ENCODE measurements at places on chromosomes 16 and 17. TPM values are rescaled to one million over a fixed set of nuclear protein-coding genes. Genes with fewer than 3 reads are reported as not detected.

DNA sequence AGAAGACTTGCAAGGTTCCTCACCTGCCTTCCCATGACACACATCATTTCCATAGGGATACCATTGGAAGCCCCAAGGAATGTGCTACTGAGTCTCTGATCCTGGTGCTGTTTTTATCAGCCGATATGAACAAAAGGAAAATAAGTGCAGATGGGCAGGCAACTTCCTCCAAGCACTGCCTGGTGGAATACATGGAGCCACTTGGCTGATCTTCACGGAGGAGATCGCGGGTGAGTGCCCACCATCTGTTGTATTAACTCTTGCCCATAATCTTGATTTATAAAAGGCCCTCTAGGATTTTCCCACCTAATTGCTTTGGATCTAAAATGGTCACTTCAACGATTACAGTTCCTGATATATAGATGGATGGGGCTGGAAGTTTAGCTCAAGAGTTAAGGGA, 24.7 kb upstream of the CDRT15 start:
- DNase-seq = no peak

Gene METTL9
- 98.9 TPM for total RNA-seq

DNA sequence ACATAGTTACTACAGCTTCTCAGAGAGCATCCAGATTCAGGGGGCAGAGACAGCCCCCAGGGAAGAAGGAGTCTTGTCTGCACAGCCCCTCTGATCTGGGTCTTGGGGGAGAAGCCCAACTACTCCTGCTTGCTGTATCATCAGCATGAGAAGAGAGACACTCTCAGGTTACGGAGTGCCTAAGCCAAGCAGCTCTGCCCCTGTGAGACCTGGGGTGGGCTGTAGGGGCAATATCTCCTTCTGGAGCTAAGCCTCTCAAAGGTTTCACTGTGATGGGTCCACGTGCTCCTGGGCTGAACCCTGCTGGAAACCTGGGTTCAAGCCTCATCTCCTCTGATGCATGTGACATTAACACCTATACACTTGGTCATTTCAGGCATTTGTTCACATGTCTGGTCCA, 123.2 kb downstream of the CPPED1 start:
- no peak for DNase-seq

GRCh38 chr16:49366669-49367068, 6.9 kb upstream of the C16orf78 start:
- no peak for DNase-seq

Gene ZACN
- total RNA-seq = not detected

Gene ATAD5
- 3.1 TPM for total RNA-seq

DNA sequence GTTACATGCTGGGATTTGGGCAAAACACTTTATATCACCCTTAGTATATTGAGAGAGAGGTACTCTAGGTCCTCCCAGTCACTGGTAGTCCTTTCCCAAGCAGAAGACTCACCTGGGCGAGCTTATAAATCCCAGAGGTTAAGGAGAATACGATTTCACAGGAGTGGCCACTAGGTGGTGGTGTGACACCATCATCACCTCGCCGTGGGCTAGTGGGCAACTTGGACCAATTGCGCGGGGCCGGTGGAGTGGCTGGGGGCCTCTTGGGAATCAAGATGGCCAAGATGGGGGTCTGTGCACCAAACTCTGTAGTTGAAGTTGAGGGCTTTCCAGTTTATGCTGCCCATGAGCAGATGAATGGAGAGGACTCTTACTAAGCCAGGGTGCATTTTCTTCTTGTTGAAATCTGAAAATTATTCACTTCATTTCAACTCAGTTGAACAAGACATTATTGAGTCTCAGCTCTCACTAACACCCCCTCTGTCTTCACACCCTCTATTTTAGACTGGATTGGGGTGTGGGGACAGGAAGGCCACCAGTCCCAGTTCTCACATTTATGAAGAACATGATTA, 38.2 kb upstream of the PIRT start:
- peak; percentile 19 for DNase-seq

- no peak for DNase-seq
Measured at GRCh38 chr16:49932434-49932833, 76.5 kb upstream of the ZNF423 start.

- no peak for DNase-seq
Measured at GRCh38 chr16:31704138-31704537, 169.5 kb upstream of the ZNF267 start.

DNA sequence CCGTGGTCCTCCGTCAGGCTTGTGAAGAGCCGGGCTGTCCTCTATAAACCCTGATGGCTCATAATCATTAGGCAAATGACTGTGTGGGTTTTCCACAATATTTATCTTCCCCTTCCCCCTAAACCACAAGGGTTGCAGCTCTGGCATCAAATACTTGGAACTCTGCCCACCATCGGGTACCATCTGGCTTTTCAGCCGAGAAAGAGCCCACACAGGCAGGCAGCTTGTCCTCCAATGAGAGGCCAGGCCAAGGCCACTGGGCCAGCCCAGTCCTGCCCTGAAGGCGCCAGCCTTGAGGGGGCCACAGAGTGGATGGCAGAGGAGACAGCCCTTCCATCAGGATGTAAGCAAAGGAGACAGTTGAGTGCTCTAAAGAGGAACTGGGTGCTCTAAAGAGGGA, 31.8 kb upstream of the NAT9 start:
- DNase-seq = no peak

DNA sequence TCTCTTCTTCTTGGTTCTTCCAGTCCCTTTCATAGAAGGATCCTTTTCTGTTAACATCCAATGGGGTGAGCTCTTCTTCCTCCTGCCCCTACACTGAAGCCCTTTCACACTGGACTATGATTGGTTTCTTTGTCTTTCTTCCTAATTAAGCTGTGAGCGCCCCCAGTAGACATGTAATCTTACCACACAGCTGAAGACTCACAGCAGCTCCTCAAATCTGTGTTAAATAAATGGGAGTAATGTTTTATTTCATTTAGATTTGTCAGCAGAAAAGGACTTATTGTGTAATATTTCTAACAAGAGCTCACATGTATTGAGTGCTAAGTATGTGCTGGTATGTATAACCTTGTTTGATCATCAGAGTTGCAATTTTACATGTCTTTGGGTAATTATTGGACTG, 55.7 kb downstream of the TOX3 start:
- no peak for DNase-seq

Gene CLDN6
- total RNA-seq = 0.14 TPM

Gene KCNAB3
- total RNA-seq = 4.5 TPM

GRCh38 chr16:57186872-57187854, 1.0 kb downstream of the RSPRY1 start:
- DNase-seq = peak; percentile 13

- DNase-seq = no peak
Measured at GRCh38 chr17:60559995-60560859, 34.2 kb upstream of the APPBP2 start.

DNA sequence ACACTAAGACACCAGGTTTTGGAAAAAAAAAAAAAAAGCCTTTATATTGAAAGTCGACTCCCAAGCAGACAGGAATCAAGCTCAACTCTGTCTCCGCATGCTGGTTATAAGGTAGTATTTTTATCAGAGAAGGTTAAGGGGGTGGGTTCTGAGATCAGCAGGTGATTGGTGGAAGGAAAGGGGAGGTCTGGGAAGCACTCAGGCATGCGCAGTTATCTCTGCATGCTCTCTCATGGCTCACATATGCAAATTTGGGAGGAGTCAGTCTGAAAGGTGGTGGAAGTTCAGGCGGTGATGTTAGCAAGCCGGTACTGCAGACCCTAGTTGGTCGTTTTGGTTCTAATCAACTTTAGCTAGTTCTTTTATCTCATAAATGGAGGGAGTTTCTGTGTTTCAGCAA, 357.6 kb upstream of the C16orf82 start:
- no peak for DNase-seq

Gene CD7
- not detected for total RNA-seq

Gene TEX14
- total RNA-seq = 0.50 TPM

GRCh38 chr16:86180780-86181179, 281.8 kb downstream of the IRF8 start:
- no peak for DNase-seq

DNA sequence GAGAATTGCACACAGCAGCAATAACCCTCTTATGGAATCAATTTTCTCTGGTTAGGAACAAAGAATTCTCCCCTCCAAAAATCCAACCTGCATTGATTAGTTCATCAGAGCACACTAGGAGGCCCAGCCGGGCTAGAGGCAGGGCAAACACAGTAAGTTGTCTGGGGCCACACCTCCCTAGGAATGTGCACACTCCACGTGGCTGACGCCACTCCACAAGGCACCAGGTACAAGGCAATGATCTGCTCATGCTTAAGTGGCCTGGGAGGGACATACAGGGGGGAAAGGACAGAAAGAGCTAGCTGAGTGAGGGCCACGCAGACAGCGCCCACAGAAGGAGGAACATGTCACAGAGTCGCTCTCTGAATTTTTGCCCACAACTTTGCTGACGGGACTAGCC, 107.6 kb downstream of the SLC39A11 start:
- DNase-seq = no peak

GRCh38 chr17:5019475-5019956, 15.7 kb downstream of the SLC52A1 start:
- DNase-seq = no peak

DNA sequence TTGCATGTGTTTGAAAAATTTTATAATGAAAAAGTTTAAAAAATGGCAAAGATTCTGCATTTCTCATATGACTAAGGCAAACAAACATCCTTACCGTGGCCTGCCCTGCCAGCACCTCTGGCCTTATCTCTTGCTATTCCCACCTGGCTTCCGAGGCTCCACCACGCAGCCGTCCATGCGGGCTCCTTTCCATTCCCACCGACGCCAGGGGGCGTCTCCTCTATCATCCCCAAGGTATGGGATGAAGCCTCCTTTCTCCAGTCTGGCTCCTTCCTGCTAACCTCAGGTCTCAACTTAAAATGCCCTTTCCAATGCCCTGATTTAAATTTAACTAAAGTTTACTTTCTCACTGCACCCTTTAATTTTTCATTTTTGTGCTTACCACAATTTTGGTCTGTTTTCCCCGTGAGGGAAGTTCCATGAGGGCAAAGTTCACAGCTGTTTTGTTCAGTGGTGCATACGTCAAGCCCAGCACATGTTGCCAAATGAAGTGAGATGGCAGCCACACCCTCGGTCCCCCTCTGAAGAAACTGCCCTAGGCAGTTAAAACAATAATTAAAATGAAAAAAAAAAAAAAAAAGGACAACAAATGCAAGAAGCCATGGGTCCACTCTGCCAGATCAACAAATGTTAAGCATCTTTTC, 13.3 kb upstream of the SDK2 start:
- peak; percentile 42 for DNase-seq

- peak; percentile 81 for DNase-seq
Measured at GRCh38 chr16:81601008-81601428, 156.4 kb downstream of the CMIP start.

Gene HOXB4
- total RNA-seq = 1.1 TPM

Gene CCL17
- not detected for total RNA-seq

DNA sequence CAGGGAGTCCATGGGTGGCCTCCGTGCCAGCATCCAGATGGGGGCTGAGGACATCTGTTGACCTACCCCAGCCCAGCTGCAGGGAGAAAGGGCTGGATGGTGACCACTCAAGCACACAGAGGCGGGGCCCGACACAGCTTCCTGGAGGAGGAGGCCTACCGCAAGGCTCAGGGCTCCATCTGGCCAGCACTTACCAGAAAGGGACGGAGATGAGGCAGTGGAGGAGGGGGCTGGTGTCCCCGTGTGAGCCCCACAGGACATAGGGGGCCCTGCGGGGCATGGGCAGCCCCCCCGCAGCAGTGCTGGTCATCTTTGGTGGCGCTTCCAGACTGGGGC, 147.5 kb upstream of the CIBAR2 start:
- no peak for DNase-seq

DNA sequence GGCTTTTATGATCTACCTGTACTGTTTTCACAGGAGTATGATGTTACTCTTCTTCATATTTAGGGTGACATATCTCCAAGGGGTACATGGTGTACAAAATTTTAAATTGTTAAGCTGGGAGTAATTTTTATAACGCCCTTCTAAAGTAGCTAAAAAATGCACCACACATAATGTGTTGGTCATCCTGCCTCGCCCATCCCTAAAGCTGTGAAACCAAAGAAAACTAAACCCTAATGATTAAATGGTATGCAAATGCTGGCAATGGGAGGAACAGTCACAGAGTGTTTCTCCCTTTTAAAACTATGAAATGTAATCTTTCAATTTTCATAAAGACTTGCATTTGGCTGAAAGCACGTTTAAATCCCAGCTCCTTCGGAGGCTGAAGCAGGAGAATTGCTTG, 2.0 kb upstream of the KRT24 start:
- no peak for DNase-seq

DNA sequence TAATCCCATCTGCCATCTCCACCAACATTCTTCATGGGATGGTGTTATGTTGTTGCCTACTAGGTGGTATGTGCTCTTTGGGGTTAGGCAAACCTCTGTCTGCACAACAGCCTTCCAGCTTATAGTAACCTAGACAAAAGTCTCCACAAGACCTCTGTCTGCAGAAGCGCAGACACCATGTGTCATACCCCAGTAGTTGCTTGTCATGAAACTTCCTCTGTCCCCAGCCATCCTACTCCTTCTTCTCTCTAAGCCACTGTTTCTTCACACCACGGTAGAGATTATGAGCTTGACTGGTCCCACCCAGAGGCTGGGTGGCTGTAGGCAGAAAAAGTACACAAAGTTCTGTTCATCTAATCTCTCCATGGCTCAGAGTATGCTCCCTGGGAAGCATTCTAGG, 100.3 kb downstream of the MAF start:
- DNase-seq = no peak

- DNase-seq = no peak
Measured at GRCh38 chr17:61396586-61397085, 3.0 kb upstream of the TBX2 start.

Gene TBC1D3
- total RNA-seq = not detected

Gene TEKT3
- 3.2 TPM for total RNA-seq

DNA sequence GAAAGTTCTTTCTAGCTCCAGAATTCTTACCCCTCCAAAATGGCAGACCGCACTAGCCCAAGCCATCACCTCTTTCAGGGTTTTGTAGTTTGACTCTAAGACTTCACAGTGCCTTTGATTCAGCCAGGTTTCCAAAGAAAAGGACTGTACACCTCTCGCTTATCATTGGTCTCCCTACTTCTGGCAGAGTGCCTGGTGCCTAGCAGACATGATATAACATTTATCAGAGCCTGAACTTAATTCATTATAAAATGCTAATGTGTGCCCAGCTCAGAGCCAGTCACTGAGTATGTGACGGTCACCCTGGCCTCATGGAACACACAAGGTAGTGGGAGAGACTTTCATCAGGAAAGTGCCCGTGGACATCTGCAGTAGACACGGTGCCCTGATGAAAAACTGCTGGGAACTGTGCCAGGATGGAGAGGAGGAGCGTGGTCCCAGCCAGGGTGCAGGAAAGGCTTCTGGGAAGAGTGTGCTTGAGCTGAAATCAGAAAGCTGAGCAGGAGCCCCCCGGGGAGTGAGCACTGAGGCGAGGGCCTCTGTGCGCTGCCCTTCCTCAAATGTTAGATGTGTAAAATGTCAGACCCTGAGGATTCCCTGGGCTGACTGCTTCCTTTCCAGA, 34.3 kb upstream of the LGALS9 start:
- no peak for DNase-seq

Gene STAC2
- 3.9 TPM for total RNA-seq

Gene MAPK7
- total RNA-seq = 22.3 TPM

Gene CYGB
- total RNA-seq = 7.0 TPM

Gene RHBDL3
- total RNA-seq = 2.7 TPM
